Left forelimb (tissue), 1 donor: ENCODE measurements at places on chromosomes 7 and 10.
A peak's percentile ranks its signal among the peaks of the same experiment; 100 is the strongest.

DNA sequence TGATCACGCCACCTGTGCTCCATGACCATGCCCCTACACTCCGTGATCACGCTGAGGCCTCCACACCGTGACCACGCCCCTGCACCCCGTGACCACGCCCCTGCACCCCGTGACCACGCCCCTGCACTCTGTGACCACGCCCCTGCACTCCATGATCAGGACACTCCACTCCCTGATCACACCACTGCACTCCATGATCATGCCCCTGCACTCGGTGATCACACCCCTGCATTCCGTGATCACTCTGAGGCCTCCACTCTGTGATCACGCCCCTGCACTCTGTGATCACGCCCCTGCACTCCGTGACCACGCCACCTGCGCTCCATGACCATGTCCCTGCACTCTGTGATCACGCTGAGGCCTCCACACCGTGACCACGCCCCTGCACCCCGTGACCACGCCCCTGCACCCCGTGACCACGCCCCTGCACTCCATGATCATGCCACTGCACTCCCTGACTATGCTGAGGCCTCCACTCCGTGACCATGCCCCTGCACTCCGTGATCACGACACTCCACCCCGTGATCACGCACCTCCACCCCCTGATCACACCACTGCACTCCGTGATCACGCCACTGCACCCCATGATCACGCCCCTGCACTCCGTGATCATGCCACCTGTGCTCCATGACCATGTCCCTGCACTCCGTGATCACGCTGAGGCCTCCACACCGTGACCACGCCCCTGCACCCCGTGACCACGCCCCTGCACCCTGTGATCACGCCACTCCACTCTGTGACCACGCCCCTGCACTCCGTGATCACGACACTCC, 27.7 kb downstream of the STK32C start:
- no peak for DNase-seq

GRCh38 chr7:28678431-28678965, 266.2 kb downstream of the CREB5 start:
- DNase-seq = no peak

DNA sequence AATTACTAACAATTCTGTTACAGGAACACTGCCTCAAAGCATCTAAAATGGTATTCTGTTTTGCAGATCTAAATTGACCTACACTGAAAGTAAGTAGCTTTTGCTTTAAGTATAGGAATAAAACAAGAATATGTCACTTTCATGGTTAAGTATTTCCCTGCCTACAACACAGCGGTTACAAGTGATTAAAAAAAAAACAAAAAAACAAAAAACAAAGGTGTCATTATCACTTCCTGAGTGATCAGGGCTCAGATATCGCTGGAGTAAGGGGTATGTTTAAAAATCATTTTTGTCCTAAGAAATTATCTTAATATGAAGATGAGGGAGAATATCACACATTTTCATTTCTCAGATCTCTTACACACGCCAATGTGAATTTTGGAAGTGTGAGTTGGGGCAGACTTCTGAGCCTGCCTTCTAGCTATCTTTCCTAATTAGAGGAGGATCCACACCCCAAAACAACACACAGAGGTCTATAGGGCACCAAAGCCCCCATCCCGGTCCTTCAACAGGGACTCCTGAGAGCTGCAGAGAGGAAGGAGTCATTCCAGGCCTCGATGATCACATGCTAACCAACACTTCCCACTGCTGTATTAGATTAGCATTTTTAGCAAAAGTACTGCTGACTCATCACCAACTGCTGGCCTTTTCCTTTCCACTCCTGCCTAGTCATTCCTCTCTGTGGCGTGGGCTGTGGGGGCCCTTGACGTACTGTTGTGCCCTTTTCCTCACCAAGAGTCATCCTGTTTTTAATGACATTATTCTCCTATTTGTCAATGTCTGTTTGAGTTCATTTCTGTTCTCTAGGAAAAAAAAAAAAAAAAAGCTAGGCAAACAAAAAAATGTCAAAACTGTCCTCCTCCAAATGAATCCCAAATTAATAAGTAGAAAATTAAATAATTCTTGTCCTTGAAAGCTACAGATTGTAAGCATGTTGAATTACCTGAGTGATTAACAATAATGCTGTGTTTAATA, 31.2 kb downstream of the PRTFDC1 start:
- DNase-seq = no peak

GRCh38 chr7:151351027-151351426, 9.4 kb downstream of the NUB1 start:
- DNase-seq = no peak

- DNase-seq = no peak
Observed at GRCh38 chr10:104099941-104100340, 14.3 kb upstream of the COL17A1 start.

DNA sequence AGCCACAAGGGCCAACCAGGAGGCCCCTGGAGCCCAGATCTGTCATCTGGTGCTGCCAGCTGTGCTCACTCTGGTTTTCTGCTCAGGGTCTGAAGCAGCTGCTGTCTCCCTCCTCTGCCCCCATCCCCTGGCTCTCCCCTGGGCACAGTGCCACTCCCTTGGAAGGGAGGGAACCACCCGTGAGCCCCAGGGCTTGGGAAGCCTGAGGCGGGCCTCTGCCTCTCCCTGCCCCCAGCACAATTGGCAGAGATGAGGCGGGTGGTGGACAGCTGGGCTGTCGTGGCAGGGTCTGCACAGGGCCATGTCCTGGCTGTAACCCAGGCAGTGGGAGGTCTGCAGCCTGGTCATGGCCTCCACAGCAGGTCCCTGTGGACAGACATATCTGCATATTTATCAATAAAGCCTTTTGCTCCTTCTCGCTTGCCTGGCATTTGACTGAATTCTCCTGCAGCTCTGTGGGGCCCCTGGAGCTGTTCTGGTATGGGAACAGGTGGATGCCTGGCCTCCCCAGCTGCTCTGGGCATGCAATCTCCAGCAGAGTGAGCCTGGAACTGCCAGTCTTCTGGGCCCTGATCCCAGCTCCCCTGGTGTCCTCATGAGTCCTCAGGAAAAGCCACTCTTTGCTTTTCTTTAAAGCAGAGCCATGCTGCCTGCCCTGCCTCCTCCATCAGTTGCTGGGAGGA, 1.6 kb upstream of the ANKRD2 start:
- DNase-seq = no peak

DNA sequence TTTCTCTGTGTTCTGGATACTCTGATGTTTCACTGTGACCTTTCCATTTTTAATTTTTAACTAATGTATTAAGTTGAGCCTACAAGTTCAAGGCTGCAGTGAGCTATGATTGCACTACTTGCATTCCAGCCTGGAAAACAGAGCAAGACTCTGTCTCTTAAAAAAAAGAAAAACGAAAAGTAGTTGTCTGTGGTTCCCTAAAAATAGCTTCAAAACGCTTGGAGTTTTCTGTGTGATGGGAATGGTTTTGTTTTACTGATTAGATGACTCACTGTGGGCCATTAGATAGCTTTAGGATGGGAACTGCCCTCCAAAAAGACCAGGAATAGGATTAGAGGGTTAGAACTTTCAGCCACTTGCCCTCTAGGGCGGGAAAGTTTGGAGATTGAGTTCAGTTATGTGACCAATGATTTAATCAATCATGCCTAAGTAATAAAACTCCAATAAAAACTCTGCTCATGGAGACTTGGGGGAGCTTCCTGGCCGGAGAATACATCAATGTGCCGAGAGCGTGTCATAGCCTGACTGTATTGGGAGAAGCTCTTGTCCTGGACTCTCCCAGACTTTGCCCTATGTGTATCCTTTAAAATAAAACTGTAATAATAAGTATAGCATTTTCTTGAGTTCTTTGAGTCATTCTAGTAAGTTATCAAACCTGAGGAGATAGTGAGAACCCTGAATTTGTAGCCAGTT, 147.1 kb downstream of the LYZL1 start:
- DNase-seq = no peak

DNA sequence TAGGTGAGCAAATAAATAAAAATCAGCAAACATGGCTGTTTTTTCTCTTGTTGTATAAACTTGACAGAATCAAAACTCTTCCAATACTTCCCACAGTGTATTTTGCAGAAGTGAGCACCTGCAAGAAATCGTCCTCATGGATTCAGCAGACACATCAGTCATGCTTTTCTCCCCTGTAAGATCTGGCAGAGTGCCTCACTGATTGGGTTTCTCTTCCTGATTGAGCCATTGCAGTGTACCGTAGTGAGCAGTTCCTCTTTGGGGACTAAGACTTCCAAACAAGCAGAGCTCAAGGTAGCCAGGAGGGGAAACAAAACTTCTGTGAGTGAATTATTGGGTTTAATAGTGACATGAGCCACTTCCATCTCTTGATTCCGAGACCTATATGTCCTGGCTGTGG, 2.2 kb upstream of the CCDC3 start:
- no peak for DNase-seq

DNA sequence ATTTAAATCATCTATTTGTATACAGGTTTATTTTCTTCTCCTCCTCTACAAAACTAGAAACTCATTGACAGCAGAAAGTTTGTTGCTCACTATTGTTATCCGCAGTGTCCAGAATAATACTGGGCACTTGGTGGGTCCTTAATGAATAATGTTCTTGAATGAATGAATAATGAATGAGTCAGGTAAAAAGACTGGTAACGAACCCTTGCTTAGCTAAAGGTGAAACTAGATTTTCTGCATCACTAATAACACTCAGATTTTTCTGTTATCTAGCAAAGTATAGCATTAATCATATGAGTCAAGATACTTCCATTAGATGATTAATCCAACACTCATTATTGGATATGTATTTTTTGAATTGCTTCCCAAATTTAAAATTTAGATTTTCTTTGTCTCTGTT, 953.2 kb downstream of the SORCS3 start:
- DNase-seq = no peak

DNA sequence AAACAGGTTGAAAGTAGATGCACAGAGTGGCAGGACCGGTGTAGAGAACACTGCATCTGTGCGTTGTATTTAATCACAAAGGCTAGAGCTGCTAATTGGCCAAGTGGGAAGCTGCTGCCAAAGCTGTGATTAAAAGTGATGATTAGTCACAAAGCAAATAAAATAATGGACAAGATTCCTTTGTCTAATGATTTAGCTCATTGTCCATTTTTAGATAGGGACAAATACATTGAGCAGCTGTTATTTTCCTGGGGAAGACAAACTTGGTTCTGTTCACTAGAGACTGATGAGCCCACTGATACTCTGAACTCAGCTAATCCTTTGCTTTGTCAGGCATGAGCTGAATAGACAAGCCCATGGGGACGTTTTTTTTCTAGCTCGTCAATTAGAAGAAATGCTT, 19.7 kb downstream of the UBE3C start:
- no peak for DNase-seq

DNA sequence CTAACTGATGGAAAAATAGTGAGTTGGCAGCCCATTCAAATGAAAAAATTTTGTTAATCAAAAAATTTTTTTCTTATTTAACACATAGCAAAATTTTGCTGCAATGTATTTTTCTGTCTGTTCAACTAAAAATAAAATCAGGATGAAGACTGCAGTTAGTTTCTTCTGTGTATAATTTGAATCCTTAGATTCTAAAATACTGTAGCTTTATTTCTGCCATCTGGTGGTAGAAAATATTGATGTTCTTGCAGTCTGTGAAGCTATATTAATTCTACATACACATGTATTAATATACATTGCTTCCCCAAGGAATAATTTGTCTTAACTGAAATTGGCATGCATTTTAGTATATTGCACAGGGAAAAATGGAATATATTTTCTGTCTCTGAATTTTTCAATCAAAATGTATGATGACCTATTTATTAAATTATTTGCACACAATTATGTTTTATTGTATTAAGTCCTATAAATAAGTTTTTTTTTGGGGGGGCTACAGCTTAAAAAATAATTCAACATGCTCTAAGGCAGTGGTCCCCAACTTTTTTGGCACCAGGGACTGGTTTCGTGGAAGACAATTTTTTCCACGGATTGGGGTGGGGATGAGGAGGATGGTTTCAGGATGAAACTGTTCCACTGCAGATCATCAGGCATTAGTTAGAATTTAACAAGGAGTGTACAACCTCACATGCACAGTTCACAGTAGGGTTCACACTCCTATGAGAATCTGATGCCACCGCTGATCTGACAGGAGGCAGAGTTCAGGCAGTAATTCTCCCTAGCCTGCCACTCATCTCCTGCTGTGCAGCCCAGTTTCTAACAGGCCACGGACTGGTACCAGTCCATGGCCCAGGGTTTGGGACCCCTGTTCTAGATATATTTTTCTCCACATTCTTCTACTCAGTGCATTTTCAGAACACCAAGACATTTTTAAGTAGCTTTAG, 119.4 kb downstream of the GNAT3 start:
- no peak for DNase-seq

- peak; percentile 52 for DNase-seq
Observed at GRCh38 chr10:49161411-49161997, 26.7 kb downstream of the TMEM273 start.

DNA sequence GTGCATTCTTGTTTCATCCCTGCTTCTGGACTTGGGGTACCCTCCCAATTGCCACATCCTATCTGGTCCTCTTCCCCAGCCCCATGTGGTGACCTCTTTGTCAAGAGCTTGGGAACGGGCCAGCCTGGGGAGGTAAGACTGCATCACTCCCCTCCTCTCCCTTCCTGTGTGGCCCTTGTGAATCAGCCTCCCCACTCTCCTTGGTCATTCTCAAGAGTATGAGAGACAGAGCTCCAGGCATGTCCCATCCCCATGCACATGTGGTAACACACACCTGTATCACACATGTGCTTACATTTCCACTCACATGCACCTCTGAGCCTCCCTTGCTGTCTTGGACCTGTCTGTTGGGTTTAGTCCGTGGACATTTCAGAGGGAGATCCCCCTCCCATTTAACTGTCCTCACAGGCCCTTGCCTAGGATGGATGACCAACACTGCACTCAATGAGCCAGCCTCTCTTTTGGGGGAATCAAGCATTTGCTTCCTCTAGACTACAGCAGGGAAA, 2.6 kb downstream of the MRPL43 start:
- DNase-seq = no peak

GRCh38 chr10:124903111-124903510, 38.8 kb upstream of the ZRANB1 start:
- no peak for DNase-seq

DNA sequence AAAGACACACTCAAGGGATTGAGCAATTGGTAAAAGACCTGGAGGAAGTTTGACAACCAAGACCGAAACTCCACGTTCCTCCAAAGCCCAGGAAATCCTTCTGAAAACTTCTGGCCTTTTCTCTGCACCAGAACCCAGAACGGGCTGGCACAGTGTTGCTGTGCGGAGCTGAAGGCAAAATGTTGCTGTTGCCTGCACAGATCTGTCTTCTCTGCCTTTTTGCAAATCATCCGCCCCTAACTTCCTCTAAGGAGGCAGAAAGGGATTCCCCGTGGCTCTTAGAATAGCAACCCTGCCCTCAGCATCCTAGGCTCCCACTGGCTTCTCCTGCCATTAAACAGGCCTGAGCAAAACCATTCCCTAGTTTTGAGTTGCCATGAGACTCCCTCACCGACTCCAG, 44.9 kb downstream of the FIGNL1 start:
- DNase-seq = no peak

- DNase-seq = no peak
Observed at GRCh38 chr10:96814264-96814663, 17.8 kb upstream of the LCOR start.

GRCh38 chr10:36725581-36726520, 399.5 kb upstream of the ANKRD30A start:
- peak; percentile 82 for DNase-seq
